Activated CD4-positive, alpha-beta T cell treated with anti-CD3 and anti-CD28 coated beads, Interleukin-2, amount 50 U/mL, for 16 hours (primary cell): ENCODE measurements at places on chromosomes 11 and 22.

DNA sequence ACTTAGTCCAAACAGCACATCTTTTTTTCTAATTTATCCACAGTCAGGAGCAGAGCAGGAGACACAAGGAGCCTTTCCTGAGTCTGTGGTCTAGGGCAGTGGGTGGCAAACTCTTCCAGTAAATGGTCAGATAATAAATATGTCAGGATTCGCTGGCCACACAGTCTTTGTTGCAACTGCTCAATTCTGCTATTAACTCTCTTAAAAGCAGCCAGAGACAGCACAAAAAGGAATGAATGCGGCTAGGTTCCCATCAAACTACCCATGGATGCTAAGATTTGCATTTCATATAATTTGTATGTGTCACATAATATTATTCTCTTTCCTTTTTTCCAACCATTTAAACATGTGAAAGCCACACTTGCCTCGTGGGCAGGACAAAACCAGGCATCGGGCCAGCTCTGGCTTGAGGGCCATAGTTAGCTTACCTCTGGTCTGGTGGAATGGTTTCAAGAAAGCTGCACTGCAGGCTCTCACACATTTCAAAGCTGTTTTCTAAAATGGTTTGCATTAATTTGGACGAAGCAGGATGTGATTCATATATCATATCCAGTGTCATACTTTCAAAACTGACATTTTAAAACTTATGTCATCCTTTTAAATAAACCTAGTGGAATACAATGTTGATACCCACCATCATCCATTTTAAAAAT, 64.7 kb upstream of the CD5 start:
- DNase-seq = peak; percentile 55

GRCh38 chr11:71103266-71103665, 149.1 kb downstream of the SHANK2 start:
- no peak for DNase-seq

- no peak for DNase-seq
These were observed 30.8 kb upstream of the SORL1 start for GRCh38 chr11:121421149-121421901.

DNA sequence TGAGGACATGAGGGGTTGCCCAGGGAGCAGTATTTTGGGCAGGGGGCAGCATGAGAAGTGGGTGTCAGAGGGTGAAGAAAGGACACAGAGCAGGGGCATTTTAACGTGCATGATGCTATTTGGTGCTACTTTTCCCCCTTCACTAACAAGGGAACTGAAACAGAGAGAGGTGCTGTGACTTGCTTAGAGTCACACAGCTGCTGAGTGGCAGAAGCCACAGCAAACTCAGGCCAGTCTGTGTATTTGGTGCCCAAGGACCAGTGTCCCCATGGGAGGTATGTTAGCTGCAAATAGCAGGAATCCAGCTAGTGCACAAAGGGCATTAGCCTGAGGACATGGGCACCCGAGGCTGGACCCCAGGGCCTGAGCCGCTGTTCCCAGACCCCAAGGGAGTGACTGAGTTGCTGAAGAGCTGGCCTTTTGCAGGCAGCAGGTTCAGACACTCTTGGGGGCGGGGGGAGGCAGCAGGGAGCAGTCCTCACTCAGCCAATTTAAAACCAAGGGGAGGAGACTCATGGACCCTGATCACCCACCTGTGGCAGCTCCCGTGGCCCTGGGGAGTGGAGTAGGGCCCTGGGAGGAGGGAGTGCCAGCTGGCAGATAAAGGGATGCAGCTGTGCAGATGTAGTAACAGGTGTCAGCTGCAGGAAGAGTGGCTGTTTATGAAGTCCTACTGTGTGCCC, 14.6 kb downstream of the PARVG start:
- DNase-seq = no peak

GRCh38 chr11:126647735-126648134, 292.2 kb downstream of the ST3GAL4 start:
- DNase-seq = no peak

DNA sequence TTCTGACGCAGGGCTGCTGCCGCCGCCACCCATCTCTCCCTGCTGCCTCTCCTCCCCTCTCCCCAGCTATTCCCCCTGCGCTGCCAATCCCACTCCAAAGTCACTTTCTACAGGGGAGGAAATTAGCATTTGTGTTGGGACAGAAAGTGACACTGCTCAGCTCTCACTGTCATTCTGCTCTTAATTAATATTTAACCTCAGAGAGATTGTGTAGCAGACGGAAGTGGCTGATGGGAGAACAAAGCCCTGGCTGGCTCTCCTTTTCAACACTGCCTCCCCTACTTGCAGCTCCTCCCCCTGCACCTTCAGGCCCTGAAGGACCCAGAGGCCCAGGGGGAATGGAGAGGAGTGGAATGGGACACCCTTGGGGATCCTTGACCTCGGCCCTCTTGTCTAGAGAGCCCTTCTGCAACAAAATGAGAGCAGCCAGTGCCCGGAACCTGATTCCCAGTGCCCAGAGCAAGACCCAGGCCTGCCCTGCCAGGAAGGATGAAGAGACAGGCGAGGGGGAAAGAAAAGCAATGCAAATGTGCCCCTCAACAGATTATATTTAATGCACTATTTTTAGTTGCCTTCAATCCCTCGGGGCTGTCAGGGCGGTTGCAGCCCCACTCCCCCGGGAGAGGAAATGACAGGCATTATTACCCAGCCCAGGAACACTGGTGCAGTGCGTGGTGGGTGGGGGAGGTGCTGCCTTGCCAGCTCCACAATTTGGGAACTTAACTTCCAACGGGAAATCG, 14.6 kb upstream of the NRGN start:
- no peak for DNase-seq

GRCh38 chr11:36948460-36949127, 350.6 kb upstream of the RAG2 start:
- DNase-seq = no peak

GRCh38 chr11:76329983-76330382, 50.9 kb downstream of the THAP12 start:
- DNase-seq = no peak

GRCh38 chr11:7439746-7440320, 45.5 kb upstream of the OLFML1 start:
- DNase-seq = no peak

DNA sequence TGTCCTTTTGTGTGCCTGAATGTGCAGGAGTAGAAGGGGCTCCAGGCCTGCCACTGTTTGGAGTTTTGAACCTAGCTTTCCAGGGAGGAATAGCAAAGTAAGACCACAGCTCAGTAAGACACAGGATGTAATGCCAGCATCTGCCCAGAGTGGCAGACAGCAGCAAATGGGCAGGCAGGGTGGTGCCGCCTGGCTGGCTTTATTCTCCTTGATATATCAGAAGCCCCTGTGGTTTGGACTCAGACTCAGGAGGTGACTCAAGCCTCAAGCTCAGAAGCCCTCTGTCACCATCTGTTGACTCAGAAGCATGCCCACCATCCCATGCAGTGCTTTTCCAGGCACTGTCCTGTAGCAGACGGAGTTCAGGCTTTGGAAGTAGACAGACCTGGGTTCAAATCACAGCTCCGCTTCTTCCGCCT, 72.7 kb upstream of the TTC12 start:
- no peak for DNase-seq

DNA sequence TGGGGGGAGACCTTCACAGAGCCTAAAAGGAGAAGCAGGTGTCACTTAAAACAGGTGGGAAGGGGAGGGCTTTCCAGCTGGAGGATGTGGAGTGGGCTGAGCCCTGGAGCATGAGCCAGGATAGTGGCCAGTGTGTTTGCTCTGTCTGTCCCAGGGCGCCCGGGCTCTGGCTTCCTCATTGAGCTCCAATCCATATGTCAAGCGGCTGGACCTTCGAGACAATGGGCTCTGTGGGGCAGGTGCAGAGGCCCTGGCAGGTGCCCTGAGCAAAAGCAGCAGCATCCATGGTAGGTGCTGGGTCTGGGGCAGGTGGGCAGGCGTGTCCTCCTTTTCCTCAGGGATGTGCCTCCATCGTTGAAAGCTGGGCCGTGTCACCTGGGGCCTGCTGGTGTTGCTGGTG, 2.0 kb downstream of the LRRC74B start:
- no peak for DNase-seq

GRCh38 chr11:36162883-36163434, 126.3 kb downstream of the COMMD9 start:
- no peak for DNase-seq

DNA sequence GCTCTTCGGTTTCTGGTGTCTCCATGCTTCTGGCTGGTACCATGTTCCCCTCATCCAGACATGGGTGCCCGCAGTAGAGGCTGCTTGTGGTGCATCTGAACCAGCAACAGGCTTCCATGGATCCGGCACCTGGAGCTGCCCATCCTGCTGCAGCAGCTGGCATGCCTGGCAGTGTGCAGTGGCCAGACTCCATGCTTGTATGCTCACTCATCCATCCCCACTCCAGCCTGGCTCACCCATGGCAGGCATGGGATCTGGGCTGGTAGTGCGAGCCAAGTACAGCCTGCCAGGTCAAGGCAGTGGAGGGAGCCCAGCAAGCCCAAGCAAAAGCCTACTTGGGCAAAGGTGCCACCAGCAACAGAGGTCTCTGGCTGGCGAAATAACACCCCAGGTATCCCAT, 6.2 kb upstream of the OR5W2 start:
- no peak for DNase-seq

DNA sequence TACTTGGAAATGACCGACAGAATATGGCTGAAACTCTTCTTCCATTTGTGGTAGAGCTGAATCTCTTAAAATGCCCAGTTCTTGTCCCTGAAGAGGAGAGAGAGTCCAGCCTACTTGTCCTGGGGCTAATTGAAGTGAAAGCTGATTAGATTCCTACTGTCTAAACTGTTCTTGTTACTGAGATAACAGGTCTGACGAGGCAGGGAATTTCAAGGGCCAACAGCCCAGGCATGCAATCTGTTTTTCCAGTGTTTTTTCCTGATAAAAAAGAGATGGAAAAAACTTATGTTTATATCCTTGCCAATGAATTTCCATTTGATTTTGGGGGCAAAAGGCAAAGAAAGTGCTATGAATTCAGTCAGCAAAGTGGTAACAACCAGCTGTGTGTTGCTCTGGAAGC, 195.5 kb downstream of the ETS1 start:
- DNase-seq = no peak
